ENCODE measurements at places on chromosomes 3 and 15. TPM values are rescaled to one million over a fixed set of nuclear protein-coding genes. Genes with fewer than 3 reads are reported as not detected.
A peak's percentile ranks its signal among the peaks of the same experiment; 100 is the strongest.

DNA sequence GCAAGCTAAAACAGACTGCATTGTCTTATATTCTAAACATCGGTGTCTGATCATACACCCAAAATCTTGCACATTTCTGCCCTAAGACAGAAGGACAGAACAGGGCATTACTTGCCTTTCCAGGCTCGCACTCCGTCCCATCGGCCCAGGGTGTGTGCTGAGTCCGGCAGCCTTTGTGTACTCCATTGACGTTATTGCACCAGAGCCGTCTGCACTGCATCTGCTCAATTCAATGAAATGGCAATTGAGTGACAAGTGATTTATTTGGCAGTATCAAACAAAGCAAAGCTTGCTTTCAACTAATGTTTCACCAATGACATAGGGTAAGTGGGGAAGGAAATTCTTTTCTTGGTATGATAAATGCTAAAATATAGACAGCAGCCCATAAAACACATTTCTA, 40.0 kb downstream of the ADAMTS9 start:
- no peak for DNase-seq

Gene COL6A5
- not detected for total RNA-seq

Gene ARL14
- total RNA-seq, result 3.9 TPM

Gene GXYLT2
- total RNA-seq, result 13.3 TPM

- no peak for DNase-seq
Observed at GRCh38 chr15:66907826-66908743, 157.3 kb upstream of the SMAD3 start.

DNA sequence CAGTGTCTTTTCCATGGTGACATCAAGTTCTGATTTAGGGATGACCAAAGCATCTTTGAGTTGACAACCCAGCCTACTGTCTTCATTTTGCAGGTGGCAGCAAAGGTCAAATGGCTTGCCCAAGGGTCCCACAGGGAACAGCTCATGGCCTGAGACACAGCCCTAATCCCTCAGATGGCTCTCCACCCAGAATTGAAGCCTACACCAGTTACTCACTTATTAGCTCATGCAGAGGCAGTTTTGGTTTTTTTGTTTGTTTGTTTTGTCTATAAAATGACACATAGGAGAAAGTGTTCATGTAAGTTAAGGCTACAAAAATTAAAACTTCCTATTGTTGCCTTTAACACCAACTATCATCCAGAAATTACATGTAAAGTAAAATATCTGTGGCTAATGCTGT, 167.9 kb downstream of the OSBPL10 start:
- DNase-seq, result no peak

GRCh38 chr3:58214484-58215316, 3.9 kb upstream of the DNASE1L3 start:
- peak; percentile 92 for DNase-seq

Gene SLC12A1
- not detected for total RNA-seq

- DNase-seq, result peak; percentile 66
Observed at GRCh38 chr3:127690823-127691452, 18.2 kb downstream of the ABTB1 start.

Gene SUCNR1
- total RNA-seq, result not detected

Gene SERINC4
- total RNA-seq, result not detected

Gene DCUN1D1
- 39.7 TPM for total RNA-seq

- no peak for DNase-seq
Observed at GRCh38 chr3:87198774-87199173, 28.3 kb upstream of the CHMP2B start.

- DNase-seq, result no peak
Observed at GRCh38 chr3:12456441-12456840, 27.8 kb upstream of the TSEN2 start.

Gene EHD4
- 66.9 TPM for total RNA-seq

DNA sequence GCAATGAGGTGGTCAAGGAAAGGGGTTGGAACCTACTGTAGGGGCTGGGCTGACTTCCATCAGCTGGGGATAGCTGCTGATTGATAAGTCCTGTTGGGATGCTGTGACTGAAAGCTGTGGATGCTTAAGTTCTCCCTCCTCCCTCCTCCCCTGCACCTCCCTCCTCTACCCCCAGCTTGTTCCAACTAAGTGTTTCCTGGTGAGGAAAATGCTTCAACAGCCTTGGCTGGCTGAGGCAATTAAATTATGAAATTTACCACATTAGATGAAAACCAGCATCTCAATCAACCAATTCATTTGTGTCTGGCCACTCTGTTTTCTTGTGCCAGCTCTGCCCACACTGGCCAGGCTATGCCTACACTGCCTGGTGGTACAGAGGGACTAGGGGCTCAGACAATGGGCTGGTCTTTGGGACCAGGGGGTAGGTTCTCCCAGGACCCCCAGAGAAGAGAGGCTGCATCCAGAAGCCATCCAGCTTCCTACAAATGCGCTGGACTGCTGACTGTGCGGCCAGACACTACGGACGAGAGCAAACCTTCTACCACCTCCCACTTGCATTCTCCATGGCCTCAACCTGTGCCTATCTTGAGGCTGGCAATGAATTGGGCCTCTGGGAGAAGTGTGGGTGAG, 2.5 kb downstream of the KLHL25 start:
- no peak for DNase-seq

DNA sequence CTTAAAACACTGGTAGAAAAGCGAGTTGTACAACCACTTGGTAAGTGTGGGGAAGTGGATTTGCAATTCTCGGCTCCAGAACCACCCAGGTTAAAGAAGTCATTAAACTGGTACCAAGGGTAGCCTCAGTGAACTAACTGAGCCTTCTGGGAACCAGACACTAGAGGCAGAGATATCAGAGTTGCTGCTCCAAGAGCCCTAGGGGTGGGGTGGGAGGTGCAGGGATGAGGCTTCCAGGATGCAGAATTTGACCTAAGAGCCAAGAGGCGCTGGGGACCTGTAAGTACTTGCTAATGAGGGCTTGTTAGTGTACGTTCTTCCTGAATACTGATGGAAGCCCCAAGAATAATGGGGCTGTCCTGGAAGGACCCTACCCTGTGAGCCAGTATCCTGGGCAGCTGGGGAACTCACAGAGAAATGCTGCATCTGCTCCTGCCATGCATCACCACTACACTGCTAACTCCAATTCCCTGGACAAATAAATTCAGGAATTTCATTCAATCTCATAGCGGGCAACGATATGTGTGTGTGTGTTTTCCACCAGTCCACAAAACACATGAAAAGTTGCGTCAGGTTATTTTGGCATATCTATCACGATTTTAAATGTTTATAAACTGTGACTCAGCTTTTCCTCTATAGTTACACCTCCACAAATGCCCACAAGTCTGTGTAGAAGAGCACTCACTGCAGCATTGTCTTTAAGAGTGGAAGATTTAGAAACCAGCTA, 23.8 kb downstream of the STIMATE start:
- DNase-seq, result peak; percentile 47

Gene EFCC1
- not detected for total RNA-seq

- no peak for DNase-seq
Observed at GRCh38 chr3:51830836-51831385, 30.5 kb upstream of the IQCF2 start.

DNA sequence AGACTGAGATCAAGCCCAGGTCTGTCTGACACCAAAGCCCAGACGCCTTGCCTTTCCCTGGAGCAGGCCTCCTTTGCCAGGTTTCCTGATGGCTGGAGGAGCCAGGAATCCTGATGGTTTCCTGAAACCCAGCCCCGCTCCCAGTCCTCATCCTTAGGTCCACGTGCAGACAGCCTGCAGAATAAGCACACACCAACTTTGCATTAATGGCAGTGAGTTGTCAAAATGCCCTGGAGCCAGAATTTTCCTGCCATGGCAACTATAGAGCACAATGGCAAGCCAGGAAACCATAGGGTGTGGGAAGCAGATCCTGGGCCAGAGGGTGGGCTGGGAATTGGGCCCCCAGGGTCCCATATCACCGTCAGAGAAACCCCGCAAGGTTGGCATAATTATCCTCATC, 67.4 kb upstream of the HRH1 start:
- DNase-seq, result no peak

GRCh38 chr3:89851974-89852621, 744.7 kb downstream of the EPHA3 start:
- peak; percentile 76 for DNase-seq

- DNase-seq, result no peak
Observed at GRCh38 chr3:98545940-98546339, 14.2 kb downstream of the GPR15 start.

Measured in PC-3 (cell line).